ENCODE measurements at places on chromosomes 5 and 9.

DNA sequence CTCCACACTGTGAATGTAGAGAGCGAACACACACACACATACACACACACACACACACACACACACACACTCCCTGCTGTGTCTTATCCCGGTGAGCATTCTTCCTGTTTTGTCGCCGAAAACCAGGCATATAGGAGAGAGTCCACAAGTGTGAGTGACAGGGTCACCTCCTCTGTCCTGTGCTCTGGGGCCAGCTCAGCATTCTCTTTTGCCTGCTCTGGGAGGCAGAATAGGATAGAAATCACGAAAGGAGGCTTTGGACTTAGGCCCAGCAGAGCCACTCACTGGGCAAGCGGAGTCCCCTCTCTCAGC lies 3.0 kb downstream of the LAMC3 start:
- no peak overlapping the region for H3K27ac ChIP-seq
- no peaks in the 10 kb centered on the region for H3K36me3 ChIP-seq
- H3K27me3 ChIP-seq, result no peaks in the 10 kb centered on the region
- H3K4me1 ChIP-seq, result peaks cover 21% of the 10 kb centered on the region

- no peak overlapping the region for H3K4me3 ChIP-seq
- no peak for DNase-seq
- peaks cover 7% of the 10 kb centered on the region for H3K4me1 ChIP-seq
- H3K27ac ChIP-seq, result no peak overlapping the region
- peaks cover 7% of the 10 kb centered on the region for H3K36me3 ChIP-seq
- no peaks in the 10 kb centered on the region for H3K27me3 ChIP-seq
Observed at GRCh38 chr9:95966306-95966705, 90.8 kb downstream of the ERCC6L2 start.

DNA sequence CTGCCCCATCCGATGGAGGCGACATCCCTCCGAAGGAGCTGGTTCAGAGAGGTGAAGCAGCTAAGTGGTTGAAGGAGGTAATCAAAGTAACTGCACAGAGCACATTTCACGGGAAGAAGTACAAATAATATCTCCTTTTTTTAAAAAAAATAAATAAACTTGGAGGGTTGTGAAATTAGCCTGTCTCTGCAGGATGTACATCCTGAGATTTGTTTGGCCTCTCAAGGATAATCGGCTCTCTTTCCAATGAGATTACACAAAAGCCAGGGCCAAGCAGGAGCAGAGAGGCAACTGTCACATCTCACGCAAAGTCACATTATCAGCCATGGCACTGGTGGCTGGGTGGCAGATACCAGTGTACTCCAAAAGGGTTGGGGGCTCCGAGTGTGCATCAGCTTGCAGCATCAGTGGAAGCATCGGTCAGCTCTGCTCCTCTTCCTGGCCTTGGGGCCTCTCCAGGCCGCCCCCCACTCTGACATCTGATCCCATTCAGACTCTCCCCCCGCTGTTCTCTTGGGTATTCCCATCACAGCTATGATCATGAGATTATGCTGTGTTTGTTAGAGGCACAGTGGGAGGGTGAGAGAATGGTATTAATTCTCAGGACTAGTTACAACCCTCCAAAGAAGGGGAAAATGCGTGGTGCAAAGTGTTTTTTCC lies 109.9 kb downstream of the UGCG start:
- no peaks in the 10 kb centered on the region for H3K27me3 ChIP-seq
- H3K27ac ChIP-seq, result no peak overlapping the region
- H3K36me3 ChIP-seq, result no peaks in the 10 kb centered on the region
- no peak for DNase-seq
- H3K4me3 ChIP-seq, result no peak overlapping the region
- H3K4me1 ChIP-seq, result peaks cover 21% of the 10 kb centered on the region

DNA sequence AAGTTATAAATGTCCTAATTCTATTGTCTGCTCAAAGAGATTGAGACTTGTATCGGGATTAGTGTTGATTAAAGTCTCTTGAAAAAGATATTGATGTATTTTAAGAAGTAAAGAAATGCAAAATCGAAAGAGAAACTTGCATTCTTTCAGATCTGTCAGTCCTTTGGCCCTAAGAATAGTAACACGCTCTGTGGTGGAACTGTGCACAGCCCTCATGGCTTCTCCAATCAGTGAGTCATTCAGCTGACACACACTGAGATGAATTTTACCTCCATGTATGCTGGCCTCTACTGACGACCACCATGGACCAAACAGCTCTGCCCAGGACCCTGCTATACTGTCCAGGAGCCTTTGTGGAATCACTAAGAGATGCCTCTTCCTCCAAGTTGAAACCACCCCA lies 232.4 kb downstream of the ESM1 start:
- no peaks in the 10 kb centered on the region for H3K36me3 ChIP-seq
- DNase-seq, result no peak
- no peak overlapping the region for H3K4me3 ChIP-seq
- no peak overlapping the region for H3K27ac ChIP-seq
- H3K27me3 ChIP-seq, result no peaks in the 10 kb centered on the region

GRCh38 chr9:95018099-95018936 lies 291.8 kb downstream of the AOPEP start:
- no peak for DNase-seq
- peak overlapping the region; percentile 92 for H3K27ac ChIP-seq
- H3K4me3 ChIP-seq, result peak overlapping the region; percentile 4
- peaks cover 77% of the 10 kb centered on the region for H3K4me1 ChIP-seq

DNA sequence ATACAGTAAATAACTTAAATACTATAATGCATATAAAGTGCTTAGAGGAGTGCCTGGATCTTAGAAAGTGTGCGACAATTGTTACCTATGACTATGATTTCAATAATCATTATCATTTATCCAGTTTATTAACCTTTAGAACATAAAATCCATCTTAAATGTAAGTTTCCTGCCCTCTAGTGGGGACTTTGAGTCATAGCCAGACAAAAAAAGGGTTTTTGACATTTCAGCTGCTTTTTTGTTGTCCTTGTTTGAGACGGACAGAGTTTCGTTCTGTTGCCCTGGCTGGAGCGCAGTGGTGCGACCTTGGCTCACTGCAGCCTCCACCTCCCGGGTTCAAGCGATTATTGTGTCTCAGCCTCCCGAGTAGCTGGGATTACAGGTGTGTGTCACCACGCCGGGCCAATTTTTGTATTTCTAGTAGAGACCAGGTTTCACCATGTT lies 9.7 kb upstream of the C9orf152 start:
- peak overlapping the region; percentile 45 for H3K4me3 ChIP-seq
- no peak for DNase-seq
- peaks cover 7% of the 10 kb centered on the region for H3K27me3 ChIP-seq
- no peaks in the 10 kb centered on the region for H3K36me3 ChIP-seq
- H3K27ac ChIP-seq, result no peak overlapping the region

GRCh38 chr9:116409638-116410037 lies 256.0 kb downstream of the PAPPA start:
- H3K27me3 ChIP-seq, result no peaks in the 10 kb centered on the region
- H3K4me3 ChIP-seq, result no peak overlapping the region
- no peak for DNase-seq
- no peak overlapping the region for H3K27ac ChIP-seq
- H3K36me3 ChIP-seq, result no peaks in the 10 kb centered on the region
- H3K4me1 ChIP-seq, result peaks cover 7% of the 10 kb centered on the region

- no peaks in the 10 kb centered on the region for H3K27me3 ChIP-seq
- H3K4me1 ChIP-seq, result peaks cover under 1% of the 10 kb centered on the region
- H3K36me3 ChIP-seq, result no peaks in the 10 kb centered on the region
- DNase-seq, result no peak
Observed at GRCh38 chr5:131209506-131210150, 38.9 kb downstream of the LYRM7 start.

DNA sequence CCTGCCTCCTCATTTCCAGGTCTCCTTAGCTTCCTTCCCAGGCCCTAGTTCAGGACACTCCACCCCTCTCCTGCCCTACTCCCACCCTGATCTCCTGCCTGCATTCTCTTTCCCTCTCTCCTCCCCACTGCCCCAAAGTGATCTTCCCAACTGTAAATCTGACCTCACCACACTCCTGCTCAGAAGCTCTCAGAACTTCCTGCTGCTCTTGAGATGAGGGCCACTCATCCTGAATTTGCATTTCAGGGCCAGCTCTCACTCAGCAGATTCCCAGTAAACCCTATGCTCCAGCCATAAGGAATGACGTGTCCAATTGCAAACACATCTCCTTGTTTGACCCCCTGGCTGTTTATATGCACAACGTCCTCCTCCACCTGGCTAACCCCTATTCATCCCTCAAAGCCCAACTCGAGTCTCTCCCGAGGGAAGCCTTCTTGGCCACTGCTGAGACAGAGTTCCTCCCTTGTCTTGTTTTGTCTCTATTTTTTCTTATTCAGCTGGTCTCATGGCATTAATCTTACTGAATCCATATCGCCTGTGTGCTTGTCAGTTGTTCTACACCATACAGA lies 95.0 kb downstream of the NSG2 start:
- DNase-seq, result no peak
- H3K27ac ChIP-seq, result no peak overlapping the region
- H3K4me1 ChIP-seq, result no peaks in the 10 kb centered on the region
- H3K36me3 ChIP-seq, result no peaks in the 10 kb centered on the region
- H3K27me3 ChIP-seq, result peaks cover 13% of the 10 kb centered on the region

- no peak overlapping the region for H3K4me3 ChIP-seq
- H3K4me1 ChIP-seq, result no peaks in the 10 kb centered on the region
- H3K27ac ChIP-seq, result no peak overlapping the region
- no peak for DNase-seq
- no peaks in the 10 kb centered on the region for H3K27me3 ChIP-seq
- no peaks in the 10 kb centered on the region for H3K36me3 ChIP-seq
Observed at GRCh38 chr9:77562019-77562748, 85.9 kb downstream of the GNA14 start.

- no peak for DNase-seq
- peaks cover 3% of the 10 kb centered on the region for H3K4me1 ChIP-seq
- H3K27me3 ChIP-seq, result no peaks in the 10 kb centered on the region
Observed at GRCh38 chr5:29077451-29077850, 2039.1 kb upstream of the CDH9 start.

DNA sequence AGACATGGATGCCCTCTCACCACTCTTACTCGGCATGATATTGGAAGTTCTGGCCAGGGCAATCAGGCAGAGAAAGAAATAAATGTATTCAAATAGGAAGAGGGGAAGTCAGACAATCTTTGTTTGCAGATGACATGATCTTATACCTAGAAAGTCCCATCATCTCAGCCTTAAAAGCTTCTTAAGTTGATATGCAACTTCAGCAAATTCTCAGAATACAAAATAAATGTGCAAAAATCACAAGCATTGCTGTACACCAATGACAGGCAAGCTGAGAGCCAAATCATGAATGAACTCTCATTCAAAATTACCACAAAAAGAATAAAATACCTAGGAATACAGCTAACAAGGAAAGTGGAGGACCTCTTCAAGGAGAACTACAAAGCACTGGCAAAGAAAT lies 2190.4 kb downstream of the MAT2B start:
- no peaks in the 10 kb centered on the region for H3K36me3 ChIP-seq
- no peak for DNase-seq
- no peak overlapping the region for H3K27ac ChIP-seq
- no peaks in the 10 kb centered on the region for H3K27me3 ChIP-seq
- no peak overlapping the region for H3K4me3 ChIP-seq

DNA sequence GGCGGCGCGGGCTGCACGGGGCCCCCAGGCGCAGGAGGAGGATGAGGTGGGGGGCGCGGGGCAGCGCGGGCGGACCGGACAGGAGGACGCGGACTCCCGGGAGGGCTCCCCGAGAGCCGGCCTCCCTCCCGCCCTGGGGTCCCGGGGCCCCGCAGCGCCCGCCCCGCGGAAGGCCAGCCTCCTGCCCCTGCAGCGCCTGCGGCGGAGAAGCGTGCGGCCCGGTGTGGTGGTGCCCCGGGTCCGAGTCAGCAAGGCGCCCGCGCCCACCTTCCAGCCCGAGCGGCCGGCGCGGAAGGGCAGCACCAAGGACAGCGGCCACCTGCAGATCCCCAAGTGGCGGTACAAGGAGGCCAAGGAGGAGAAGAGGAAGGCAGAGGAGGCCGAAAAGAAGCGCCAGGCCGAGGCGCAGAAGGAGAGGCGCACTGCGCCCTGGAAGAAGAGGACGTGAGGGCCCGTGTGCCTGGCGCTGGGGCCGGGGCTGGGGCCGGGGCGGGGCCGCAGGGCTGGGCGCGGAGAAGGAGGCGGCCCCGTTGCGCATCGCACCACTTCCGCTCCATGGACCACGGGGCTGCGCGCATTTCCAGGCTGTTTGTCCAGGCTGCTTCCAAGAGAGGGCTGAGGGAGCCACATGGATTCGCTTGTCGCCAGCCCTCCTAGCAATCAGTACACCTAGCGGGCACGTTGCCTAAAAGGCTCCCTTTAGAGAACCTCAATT lies 86.0 kb downstream of the ANKRD33B start:
- H3K4me3 ChIP-seq, result no peak overlapping the region
- no peak for DNase-seq
- H3K27me3 ChIP-seq, result no peaks in the 10 kb centered on the region
- H3K4me1 ChIP-seq, result no peaks in the 10 kb centered on the region

- peaks cover 2% of the 10 kb centered on the region for H3K27me3 ChIP-seq
- DNase-seq, result no peak
- H3K4me1 ChIP-seq, result peaks cover 2% of the 10 kb centered on the region
- H3K4me3 ChIP-seq, result no peak overlapping the region
- peaks cover 8% of the 10 kb centered on the region for H3K36me3 ChIP-seq
- H3K27ac ChIP-seq, result no peak overlapping the region
Observed at GRCh38 chr9:16090907-16091629, 538.2 kb downstream of the CCDC171 start.

DNA sequence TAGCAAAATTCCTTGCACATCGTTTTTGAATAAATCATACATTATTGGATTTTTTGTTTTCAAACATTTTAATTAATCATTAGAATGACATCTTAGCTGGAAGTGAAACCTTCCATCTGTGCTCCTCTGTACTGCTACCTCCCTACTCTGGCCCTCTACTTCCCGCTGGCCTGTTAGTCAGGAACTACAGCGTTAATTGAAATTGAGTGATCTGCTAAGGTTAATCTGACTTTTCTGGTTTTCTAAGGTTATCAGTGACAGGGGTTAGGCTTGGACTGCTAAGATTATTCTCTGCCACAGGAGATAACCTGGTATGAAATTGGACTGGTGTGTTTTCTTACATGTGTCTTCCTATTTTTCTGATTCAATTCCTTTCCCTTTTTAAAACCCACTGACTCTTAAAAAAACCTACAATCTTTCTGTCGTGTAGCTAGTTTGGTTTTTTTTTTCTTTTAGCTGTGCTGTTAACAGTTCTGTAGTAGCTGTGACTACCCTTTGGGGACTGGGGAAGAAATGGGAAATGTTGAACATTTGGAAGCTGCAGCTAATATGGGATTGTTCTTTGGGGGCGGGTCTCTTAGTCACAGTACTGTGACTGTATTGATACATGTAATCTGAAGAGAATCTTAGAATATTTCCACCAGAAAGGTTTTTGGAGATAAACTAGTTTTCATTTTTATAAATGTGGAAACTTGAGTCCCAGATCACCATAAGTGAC lies 4.6 kb downstream of the KIF2A start:
- no peaks in the 10 kb centered on the region for H3K36me3 ChIP-seq
- peak overlapping the region; percentile 2 for H3K27ac ChIP-seq
- peaks cover 60% of the 10 kb centered on the region for H3K4me1 ChIP-seq
- H3K27me3 ChIP-seq, result no peaks in the 10 kb centered on the region
- no peak overlapping the region for H3K4me3 ChIP-seq

DNA sequence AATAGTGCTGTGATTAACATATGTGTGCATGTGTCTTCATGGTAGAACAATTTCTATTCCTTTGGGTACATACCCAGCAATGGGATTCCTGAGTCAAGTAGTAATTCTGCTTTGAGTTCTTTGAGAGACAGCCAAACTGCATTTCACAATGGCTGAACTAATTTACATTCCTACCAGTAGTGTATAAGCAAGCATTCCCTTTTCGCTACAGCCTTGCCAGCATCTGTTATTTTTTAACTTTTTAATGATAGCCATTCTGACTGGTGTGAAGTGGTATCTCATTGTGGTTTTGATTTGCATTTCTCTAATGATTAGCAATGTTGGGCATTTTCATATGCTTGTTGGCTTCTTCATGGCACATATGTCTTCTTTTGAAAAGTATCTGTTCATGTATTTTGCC lies 308.5 kb downstream of the ARRDC3 start:
- no peaks in the 10 kb centered on the region for H3K36me3 ChIP-seq
- H3K27ac ChIP-seq, result no peak overlapping the region
- peaks cover 38% of the 10 kb centered on the region for H3K4me1 ChIP-seq
- no peaks in the 10 kb centered on the region for H3K27me3 ChIP-seq

All from chondrocyte (in vitro differentiated cells).